NAMALWA (cell line): ENCODE measurements at places on chromosomes 5 and 9.

DNA sequence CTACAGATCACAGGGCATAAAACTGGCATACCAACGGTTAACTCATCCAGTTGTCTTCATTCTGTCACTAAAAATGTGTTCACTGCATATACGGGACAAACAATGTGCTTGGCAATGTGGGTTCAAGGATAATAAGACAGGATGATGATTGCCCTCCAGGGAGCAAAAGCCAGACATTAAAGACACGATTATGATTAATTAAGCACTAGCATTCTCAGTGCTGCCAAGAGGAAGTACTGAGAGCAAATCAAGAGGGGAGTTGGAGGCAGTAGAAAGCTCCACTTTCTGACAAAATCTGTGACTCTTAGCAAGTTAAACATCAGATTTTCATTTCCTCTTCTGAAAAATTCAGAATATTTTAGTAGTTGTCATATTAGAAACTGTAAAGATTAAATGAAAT is 9.0 kb upstream of the IFNA8 start:
- no peak for DNase-seq

DNA sequence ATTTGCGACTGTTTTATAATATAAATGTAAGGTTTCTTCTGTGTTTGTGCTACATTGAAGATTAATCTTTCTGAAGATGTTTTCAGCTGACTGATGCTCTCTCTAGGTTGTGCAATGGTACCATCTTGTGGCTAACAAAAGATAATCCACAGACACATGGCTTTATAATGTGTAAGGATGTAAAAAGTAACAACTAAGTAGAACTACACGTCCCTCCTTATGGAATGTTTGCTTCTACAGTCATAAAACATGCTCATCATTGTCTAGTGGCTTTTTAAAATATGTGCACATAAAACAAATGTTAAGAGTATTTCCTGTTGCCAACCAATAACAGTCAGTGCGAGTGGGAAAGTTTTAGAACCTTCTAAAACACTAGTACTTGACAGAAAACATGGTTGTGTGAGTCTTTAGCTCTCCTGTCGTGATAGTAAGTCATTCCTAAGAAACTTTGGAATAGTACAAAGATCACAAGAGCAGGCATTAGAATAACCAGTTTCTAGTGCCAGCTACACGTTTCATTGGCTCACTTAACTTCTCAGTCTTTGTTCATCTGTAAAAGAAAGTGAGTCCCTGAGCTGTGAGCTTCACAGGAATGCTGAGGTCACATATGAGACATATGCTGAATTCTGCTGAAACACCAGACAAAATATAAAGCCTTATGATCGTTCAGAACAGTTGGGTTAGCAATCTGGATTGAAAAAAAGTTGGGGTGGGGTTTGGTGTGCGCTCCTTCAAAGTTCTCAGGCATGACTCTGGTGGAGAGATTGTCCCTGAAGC is 75.7 kb upstream of the GLIS3 start:
- DNase-seq: peak; percentile 46

DNA sequence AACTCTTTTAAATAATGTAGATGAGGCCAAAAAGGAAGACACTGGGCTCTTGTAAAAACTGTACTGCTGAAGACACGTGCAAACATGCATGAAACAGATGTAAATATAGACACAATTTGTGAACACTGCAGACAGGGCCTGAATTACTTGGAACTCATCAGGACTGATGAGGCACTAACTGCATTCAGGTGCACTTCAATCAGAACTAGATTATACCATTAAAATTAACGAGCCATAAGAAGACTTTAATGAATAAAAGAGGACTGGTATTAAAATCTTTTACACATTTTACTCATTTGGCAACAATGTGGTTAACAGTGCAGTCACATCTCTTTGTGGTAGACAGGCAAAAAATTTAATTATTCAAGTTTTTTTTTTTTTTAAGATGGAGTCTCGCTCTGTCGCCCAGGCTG is 13.4 kb upstream of the ZCCHC9 start:
- DNase-seq: peak; percentile 35

- peak; percentile 26 for DNase-seq
These were observed 424.7 kb downstream of the RAB3C start for GRCh38 chr5:59007460-59008063.

DNA sequence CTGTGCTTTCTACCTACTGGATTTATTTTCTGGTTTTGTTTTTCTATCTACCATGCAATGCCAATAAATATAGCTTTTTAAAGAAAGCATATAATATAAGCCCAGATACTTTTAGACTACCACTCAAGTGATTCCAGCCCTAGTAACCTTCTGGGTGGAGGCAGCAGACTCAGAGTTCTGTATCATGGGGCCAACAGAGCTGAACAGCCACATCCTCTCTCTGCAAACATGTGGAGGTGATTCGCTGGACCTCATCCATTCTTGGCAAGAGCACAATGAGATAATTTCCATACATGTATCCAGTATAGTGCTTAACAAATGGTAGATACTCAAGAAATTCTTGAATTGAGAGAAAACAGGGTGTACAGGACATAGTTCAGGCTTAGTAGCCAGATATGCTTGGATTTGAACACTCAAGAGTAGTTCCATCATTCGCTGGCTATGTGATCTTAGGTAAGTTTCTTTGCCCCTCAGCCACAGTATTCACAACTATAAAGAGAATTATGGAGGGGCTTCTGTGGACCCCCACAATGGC is 124.5 kb downstream of the ASTN2 start:
- DNase-seq: no peak

DNA sequence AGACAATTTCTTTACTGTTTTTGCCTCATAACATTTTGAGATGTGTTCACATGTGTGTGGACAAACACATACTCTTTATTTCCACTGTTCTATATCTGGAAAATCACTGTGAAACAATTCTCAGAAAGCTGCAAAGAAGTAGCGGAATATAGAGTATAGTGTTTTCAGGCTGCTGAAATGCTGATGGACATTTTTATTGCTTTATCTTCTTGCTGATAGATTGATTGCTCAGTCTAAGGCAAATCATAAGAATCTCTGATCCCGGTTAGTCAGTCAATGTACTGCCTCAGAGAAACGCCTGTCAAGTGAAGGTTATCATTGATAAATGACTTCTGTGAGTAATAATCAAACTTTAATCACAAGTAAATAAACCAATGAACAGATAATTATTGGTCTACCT is 364.9 kb upstream of the CTNND2 start:
- no peak for DNase-seq

GRCh38 chr5:33701251-33701650 is 190.5 kb downstream of the ADAMTS12 start:
- DNase-seq: no peak

DNA sequence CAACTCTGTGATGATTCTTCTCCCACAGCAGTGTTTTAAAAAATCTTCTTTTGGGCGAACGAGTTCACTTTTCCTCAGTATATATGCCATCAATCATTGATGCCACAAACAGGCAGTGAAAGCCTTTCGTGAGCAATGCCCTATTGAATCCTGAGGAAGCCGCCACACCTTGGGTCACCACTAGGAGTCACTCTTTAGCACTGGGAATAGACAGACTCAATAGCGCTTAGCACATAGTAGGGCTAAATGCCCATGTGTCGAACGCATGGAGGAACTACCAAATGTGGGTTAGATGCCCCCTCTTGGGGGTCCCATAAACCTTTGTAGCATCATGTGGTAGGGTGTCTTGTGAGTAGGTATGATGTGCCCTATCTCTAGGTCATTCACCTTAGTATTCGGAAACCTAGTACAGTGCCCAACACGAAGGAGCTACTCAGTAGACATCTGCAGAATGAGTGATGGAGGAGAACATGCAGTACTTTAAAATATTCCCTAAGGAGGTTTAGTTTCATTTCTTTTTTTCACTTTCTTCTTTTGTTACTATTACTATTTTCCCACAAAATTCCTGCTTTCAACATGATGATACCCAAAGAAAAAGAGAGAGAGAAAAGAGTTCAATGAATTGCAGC is 603.7 kb downstream of the BNC2 start:
- DNase-seq: peak; percentile 31

DNA sequence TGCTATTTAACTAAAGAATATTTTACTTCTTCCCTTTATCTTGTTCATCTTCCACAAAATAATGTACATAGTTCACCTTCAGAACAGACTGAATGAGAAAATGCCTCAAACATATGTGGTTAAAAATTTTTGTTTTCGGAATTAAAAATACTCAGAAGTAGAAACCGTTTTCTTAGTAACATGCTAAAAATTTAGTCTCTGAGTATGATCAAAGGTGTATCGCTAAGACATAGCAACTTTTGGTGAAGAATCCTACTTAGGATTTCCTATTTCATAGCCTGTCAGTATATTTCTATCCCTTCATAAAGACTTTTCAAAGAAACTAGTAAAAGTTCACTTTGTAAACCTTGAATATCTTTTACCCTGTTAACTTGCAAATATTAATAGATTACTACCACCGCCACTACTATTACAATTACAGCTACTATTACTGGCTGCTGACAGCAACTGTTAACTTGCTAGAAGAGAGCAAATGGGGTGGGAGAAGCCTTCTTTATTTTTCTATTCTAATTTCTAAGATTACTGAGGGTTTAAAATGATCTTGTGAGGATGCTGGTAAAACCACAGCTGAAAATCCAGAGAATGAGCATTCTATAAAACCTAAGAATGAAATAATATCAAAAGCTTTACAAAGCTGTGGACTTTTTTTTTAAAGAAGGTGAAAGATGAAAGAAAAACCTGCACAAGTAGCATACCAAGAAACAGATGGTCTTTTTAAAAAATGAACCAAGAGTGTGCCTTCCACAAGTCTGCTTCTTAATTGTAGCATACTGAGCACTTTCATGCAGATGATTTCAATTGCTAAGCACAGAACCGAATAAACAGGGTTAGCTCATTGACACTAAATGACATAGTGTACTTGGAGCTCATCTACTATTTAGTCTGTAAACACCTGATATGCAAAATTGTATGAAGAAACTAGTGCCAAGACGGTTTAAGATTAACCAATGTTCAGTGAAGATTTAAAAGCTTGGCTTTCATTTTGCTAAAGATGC is 246.3 kb upstream of the EFNA5 start:
- no peak for DNase-seq

DNA sequence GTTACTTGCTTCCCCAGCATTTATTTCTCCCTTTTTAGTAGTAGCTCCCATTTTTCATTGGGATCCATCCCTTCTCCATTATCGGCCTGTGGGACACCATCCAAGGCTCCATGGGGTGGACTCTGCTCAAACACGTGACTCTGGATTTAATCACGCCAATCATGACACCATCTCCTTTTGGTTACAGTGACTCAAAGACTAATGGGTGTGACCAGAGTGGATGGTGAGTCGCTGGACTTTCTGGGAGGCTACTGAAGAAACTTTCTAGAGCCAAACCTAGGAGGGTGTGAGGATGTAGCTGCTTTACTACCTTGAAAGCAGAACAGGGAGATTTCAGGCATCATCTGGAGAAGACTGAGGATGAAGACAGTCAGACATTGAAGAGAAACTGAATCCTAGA is 93.1 kb downstream of the PJA2 start:
- no peak for DNase-seq

DNA sequence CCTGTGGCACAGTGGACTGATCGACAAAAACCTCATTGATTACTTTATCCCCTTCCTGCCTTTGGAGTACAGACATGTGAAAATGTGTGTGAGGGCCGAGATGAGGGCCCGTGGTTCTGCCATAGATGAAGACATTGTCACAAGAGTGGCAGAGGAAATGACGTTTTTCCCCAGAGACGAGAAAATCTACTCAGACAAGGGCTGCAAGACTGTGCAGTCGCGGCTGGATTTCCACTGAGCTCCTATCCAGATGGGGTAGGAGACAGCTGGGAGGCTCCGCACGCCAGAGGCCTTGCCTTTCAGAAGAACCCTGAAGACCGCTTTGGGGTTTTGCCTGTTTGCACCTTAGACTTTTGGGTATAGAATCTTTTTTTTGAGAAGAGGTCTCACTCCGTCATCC is 6.4 kb downstream of the TOR1B start:
- DNase-seq: no peak

- no peak for DNase-seq
These were observed 138.4 kb downstream of the EFNA5 start for GRCh38 chr5:107532169-107532878.

DNA sequence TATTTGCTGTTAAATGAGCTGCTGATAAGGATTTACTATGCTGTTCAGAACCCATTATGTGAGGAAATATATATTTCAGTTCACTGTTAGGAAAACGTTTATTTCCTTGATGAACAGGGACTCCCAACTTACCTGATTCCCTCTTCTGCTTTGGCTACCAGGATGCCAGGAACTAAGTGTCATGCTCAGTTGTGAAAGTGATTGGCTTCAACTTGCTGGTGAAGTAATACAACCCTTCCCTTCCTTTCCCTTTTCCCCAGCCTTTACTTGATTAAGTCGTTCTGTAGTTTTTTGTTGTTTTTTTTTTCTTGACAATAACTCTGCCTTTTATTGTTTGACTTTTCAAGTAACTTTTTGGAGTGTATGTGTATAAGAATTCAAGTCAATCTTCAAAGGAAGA is 309.3 kb downstream of the DOCK8 start:
- DNase-seq: no peak

DNA sequence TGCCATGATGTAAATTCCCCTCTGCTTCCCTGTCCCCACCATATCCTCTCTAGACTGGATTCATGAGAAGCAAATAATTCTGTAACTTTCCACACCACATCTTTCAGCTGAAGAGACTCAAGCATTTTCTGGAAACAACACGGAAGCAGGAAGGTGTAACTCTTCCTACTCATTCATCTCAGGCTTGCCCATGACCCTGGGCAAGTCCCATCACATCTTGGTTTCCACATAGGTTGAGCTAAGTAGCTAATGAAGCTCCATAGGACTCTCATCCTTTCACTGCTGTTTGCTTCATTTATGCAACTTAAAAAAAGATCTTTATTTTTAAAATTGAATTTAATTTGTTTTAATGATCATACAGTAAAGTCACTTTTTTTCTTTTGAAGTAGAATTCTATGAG is 32.7 kb upstream of the STARD4 start:
- no peak for DNase-seq

DNA sequence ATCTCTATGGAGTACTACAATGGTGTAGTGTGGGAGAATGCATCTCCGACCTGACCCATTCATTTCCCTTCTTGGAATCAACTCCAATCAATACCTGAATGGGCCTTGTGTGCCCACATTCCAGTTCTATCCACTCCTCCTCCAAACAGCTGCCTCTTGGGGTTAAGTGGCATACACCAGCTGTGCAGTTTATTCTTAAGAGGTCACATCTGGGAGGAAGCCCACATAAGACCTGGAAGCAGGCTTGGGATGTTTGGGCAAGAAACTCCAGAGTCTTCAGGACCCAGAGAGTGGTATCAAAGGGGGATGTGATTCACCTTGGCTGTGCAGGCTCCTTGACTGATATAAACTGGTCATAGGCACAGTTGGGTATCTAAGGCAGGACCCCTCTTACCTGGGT is 46.0 kb downstream of the ACTBL2 start:
- no peak for DNase-seq

DNA sequence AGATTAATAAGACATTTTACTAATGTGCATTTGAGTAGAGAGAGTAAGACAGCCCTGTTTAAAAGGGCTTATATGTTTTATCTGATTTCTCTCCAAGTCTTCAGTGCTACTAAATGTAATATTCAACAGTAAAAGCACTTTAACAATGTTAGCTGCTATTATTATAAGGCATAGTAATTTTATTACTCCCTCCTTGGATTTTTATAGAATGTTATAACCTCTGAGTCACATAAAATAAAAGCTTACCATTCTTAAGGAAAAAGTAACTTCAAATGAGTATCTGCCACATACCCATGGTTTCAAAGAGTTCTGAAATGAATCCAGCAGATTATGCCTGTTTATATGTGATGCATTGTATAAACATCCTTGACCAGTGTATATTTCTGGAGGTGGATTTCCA is 19.0 kb downstream of the SPDL1 start:
- no peak for DNase-seq
